ENCODE measurements at places on chromosomes 7 and 10.

DNA sequence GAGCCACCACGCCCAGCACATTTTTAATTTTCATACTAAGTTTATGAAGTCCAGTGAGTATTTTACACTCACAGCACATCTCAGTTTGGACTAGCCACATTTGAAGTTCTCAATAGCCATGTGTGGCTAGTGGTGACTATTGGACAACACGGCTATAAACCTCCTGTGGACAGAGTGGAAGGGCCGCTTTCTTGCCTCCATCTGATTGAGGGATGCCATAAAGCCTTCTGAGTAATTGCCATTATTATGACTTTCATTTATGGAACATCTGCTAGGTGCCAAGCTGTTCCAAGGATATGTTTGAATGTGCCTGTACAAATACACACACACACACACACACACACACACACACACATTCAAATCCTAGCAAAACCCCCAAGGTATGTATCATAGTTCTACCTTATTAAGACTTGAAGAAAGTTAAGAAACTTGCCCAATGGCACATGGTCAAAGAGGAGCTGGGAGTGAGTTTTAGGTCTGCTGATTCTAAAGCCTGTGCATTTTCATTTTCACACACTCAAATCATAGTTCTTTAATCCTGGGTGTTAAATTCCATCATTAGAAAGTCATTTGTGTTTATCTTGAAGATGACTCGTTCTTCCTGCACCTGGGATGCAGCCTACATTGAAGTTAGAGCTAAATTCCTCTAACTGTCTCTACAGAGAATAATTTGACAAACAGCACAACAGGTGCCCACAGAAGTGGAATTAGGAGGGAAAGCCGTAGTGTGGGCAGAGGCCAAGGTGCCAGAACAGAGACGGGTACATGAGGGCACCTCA lies 143.3 kb downstream of the PKD1L1 start:
- no peak for DNase-seq

- DNase-seq, result no peak
These were observed 6.4 kb downstream of the DRGX start for GRCh38 chr10:49389361-49389933.

DNA sequence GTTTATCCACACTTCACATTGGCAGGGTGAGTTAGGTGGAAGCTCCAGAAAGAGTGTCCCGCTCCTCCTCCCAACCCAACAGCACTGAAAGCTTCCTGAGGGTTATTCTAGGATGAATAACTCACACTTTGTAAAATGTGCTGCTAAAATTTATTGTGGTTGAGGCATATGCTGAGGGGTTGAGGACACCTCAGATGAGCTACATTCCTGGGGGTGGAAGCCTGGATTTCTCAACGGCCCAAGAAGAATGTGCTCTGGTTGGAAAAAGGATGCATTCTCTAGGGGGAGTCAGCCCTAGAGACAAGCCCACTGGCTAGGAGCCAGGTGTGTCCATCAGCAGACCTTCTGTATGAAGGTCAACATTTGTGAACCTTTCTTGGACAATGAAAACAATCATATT lies 91.5 kb upstream of the PDE1C start:
- DNase-seq, result no peak

DNA sequence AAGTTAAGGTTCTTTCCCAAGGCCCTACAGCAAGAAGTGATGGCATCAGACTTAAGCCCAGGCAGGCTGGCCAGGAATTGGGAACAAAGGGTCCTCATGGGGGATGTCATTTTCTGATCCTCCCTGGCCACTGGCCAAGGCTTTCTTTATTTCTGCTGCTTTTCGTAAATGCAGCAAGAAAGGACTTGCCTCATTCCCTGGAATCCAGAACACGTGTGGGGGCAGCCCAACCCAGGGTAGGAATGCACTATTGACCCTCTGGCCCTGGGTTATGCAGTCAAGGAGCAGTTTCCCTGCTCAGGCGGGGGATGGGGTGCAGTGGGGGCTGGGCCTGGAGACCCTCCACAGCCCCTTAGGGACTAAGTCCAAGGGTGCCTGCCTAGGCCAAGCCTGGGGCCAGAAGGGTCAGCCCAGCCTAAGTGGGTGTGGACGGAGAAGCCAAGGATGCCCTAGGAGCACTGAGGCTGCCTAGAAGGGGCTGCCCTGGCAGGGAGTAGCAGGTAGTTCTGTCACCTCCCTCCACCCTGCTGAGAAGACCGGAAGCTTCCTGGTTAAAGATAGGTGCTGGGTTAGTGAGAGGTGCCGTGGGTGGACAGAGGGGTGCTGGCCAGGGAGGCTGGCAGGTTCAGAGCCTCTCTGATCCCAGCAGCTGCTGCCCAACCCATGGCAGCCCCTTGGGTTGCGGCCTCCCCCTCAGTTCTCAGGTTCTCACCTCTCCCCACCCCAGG lies 179.2 kb downstream of the SH3PXD2A start:
- no peak for DNase-seq

GRCh38 chr7:99409192-99409572 lies 413 bp downstream of the BUD31 start:
- DNase-seq, result no peak

- no peak for DNase-seq
These were observed 445.2 kb downstream of the KCNMA1 start for GRCh38 chr10:77192402-77192801.

DNA sequence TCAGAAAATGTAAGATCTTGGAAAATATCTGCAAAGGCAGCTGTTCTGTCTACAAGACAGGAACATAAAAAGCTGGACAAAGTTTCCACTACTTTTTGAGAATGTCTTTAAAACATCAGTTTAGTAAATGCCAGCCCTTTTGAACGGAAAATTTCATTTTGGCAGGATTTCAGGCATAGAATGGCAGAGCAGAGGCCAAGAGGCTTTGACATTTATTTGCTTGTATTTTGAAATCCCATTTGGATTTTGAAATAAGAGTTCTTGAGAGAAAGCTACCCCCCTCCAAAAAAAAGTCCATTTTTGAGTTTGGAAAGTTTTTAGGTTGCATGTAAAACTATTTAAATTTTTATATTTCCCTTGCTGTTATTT lies 3.1 kb upstream of the ETV1 start:
- DNase-seq, result no peak

DNA sequence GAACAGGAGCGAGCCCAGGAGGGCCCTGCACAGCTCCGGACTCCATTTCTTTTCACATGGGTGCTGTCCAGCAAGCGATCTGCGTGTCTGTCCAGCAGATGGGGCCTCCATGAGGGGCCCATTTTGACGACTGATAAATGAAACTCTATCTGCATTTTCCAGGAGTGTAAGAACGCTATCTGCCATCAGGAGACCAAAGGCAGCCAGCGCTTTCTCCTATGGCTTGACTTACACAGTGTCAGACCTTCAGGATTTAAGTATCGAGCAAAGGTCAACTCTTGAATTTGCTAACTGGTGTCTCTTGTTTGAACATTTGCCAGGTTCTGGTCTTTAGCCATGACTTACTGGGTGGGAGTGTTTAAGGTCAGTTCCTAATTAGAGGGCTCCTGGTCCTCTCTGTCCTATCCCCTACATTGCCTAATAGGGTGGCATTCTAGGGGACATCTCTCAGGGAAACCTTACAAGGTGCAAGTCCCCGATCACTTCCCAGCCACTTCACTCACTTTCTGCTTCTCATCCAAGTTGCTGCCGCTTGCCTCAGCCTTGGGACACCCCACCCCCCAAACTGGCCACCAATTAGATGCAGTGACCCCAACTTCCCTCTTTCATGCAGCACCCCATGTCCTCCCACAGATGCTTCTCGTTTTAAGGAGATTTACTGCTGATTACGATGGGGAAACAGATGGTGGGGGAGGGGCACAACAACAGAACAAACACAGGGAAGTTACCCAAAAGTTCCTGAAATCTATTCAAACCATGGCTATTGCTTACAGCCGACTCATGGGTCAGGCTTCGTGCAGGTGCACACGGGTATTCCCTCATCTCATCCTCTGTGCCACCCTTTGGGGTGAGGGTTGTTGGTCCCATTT lies 20.0 kb downstream of the VSIR start:
- no peak for DNase-seq

DNA sequence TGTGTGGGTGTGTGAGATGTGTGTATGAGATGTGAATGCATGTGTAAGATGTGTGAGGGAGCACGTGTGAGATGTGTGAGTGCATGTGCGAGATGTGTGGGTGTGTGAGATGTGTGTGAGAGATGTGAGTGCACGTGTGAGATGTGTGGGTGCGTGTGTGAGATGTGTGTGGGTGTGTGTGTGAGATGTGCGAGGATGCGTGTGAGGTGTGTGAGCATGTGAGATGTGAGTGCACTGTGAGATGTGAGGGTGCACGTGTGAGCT lies 31.0 kb downstream of the PPIF start:
- DNase-seq, result no peak

- DNase-seq, result no peak
These were observed 6.5 kb upstream of the VWC2 start for GRCh38 chr7:49766966-49767365.

DNA sequence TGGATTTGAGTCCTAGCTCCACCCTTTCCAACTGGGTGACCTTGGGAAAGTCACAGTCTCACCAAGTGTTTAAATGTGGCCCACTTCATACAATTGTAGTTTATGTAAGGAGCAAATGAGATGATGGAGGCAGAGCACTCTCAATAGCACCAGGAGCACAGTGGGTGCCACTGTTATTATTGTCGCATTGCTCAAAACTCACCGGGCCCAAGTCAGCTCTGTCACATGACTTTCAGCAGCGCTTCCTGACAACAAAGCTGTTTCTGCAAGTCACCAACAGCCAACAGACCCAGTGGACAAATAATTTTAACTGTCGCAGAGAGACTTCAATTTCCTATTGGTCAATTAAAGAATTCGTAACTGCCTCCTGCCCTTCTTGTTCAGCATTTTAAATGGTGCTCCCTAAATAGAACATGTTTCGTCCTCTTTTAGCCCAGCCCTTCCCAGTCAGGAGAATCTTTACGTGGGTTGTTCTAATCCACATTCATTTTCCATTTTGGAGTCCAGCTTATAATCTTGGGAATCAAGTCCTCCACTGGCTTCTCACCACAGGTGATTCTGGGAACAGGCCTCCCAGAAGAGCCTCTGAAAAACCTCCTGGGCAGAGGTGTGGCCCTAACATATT lies 415.6 kb upstream of the NPVF start:
- DNase-seq, result no peak

- no peak for DNase-seq
These were observed 222.9 kb upstream of the ZNF32 start for GRCh38 chr10:43871545-43871944.

DNA sequence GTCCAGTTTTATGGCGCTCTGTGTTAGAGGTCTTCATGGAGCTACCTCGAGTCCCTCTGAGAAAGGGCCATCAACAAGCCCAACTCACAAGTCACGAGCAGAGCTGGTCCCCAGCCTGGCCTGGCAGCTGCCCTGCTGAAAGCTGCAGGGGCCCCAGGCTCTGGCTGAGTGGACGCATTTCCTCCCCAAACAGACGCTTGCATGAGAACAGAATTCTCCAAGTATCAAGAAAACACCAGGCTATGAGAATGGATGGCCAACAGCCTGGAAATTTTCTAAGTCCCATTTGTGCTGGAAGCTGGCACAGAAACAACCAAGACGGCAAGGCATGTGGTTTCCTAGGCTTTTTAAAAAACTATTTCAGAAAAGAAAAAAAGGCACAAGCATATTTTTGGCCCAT lies 114.8 kb downstream of the FAM53B start:
- no peak for DNase-seq

- DNase-seq, result no peak
These were observed 34.0 kb upstream of the DNMBP start for GRCh38 chr10:100043796-100044195.

GRCh38 chr10:13681095-13681494 lies 94.3 kb downstream of the PRPF18 start:
- no peak for DNase-seq

GRCh38 chr10:104881740-104882139 lies 240.7 kb downstream of the SORCS3 start:
- no peak for DNase-seq

GRCh38 chr10:110016039-110016438 lies 8.3 kb downstream of the ADD3 start:
- DNase-seq, result no peak

- DNase-seq, result no peak
These were observed 90.1 kb downstream of the FOXL3 start for GRCh38 chr7:380139-380485.

DNA sequence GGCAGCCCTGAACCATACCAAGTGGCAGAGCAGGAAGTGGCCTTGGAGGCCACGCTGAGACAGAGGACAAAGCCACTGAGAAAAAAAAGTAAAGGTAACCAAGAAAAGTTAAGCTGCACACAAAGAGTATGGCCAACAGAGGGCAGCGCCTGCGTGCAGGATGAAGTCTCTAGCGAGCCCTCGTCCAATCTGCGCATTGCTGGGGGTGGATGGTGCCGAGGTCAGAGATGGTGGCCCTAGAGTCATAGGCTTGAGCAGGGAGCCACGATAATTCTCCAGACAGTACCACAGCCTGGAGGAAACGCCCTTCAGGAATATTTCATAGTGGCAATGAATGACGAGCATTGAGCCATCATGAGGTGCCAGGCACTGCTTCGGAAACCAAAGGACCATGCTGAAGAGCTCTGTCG lies 9.7 kb downstream of the ATP6V0E2 start:
- peak; percentile 3 for DNase-seq

GRCh38 chr10:86254526-86255174 lies 111.9 kb downstream of the GRID1 start:
- DNase-seq, result no peak

GRCh38 chr10:74164716-74165529 lies 13.9 kb downstream of the ADK start:
- no peak for DNase-seq

DNA sequence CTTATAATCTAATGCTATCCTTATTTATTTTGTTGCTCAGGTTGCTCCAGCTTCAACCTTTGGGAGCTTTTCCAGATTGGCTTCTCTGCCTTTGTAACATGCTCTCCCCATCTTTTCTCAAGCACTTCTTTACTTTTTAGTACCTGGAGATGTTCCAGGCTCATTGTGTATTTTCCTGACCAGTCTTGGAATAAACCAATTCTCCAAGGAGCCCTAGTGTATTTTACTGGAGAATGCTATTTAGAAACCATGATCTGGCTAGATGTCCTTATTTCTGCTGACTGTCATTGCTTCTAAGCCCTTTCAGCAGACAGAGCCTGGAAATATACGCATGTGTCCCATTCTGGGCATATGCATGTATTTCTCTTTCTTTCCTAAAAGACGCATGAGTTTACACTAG lies 95.7 kb downstream of the EMX2 start:
- no peak for DNase-seq

GRCh38 chr7:64463636-64464375 lies 99.1 kb downstream of the ZNF680 start:
- DNase-seq, result no peak

- no peak for DNase-seq
These were observed 210.0 kb downstream of the WDR37 start for GRCh38 chr10:1266033-1266802.

GRCh38 chr7:112334366-112334765 lies 115.9 kb upstream of the IFRD1 start:
- no peak for DNase-seq

DNA sequence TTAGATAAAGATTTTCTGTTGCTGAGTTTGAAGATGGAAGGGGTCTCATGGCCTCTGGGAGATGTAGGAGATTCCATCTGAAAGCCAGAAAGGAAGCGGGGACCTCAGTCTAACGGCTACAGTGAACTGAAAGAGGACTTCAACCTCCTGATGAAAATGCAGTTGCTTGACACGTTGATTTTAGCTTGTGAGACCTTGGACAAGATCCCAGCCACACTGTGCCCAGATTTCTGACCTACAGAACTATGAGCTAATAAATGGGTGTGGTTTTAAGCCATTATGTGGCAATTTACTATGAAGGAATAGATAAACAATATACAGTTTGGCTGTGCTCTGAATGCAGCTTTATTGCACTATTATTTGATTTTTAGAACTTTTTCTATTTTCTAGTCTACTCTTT lies 342.3 kb upstream of the SEMA3D start:
- DNase-seq, result no peak

GRCh38 chr10:77079592-77080300 lies 557.9 kb downstream of the KCNMA1 start:
- no peak for DNase-seq

- DNase-seq, result no peak
These were observed 68.1 kb downstream of the MTERF1 start for GRCh38 chr7:91812388-91812787.
